ENCODE measurements at places on chromosomes 12 and 14.

GRCh38 chr14:99476864-99477263 lies 3.8 kb downstream of the SETD3 start:
- no peak for DNase-seq

GRCh38 chr12:5503774-5504173 lies 71.9 kb downstream of the NTF3 start:
- DNase-seq = no peak

DNA sequence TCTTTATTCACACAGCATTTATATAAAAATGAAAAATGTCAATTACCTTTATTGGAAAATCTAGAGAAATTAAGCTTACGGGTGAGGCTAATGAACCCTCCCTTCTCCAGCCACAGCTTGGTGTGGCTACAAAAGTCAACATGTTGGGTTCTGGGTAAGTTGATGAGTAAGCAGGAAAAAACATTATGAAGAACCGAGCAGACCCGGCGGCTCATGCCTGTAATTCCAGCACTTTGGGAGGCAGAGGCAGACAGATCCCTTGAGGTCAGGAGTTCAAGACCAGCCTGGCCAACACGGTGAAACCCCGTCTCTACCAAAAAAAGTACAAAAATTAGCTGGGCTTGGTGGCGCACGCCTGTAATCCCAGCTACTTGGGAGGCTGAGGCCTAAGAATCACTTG lies 10.9 kb downstream of the NAA25 start:
- no peak for DNase-seq

GRCh38 chr14:64954491-64955240 lies 12.1 kb upstream of the GPX2 start:
- no peak for DNase-seq

GRCh38 chr12:21308785-21309184 lies 25.9 kb downstream of the SLCO1A2 start:
- no peak for DNase-seq

DNA sequence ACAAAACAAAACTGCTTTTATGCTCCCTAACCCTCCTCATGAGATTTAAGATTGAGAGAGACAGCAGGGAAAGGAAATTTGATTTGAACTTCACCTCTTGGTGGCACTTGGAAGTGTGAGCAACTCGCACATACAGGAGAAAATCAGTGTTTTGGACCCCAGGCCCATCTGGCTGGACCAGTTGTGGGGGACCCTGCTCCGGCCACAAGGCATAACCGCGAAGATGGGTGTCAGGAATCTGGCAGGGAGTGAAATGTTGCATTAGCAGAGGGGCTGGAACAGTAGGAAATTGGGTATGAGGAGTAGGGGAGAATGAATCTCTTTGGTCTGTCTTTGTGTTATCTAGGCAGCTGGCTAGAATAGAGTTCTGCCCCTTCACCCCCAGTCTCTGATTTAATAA lies 1.2 kb downstream of the CIROP start:
- DNase-seq = no peak

GRCh38 chr12:112820796-112821195 lies 29.2 kb downstream of the RPH3A start:
- DNase-seq = no peak

- DNase-seq = no peak
These were observed 1253.9 kb downstream of the SLC16A7 start for GRCh38 chr12:60849723-60850122.
